ENCODE measurements at places on chromosomes 6 and 20. TPM values are rescaled to one million over a fixed set of nuclear protein-coding genes. Genes with fewer than 3 reads are reported as not detected.

The PSMB9 gene
- total RNA-seq, result 54.7 TPM

The KCNQ5 gene
- total RNA-seq, result 4.9 TPM

The DEFB132 gene
- not detected for total RNA-seq

The BPIFB2 gene
- total RNA-seq, result not detected

The SFT2D1 gene
- total RNA-seq, result 34.2 TPM

The TBXT gene
- total RNA-seq, result not detected

The GRM4 gene
- total RNA-seq, result under 0.01 TPM

The CSNK2B gene
- 67.2 TPM for total RNA-seq

The BMP7 gene
- total RNA-seq, result not detected

The IFNGR1 gene
- total RNA-seq, result 123 TPM

The PI3 gene
- total RNA-seq, result not detected

The TRIM31 gene
- not detected for total RNA-seq

The BPIFB1 gene
- total RNA-seq, result not detected
